GF-D8 (cell line): ENCODE measurements at places on chromosomes 2 and 18.

DNA sequence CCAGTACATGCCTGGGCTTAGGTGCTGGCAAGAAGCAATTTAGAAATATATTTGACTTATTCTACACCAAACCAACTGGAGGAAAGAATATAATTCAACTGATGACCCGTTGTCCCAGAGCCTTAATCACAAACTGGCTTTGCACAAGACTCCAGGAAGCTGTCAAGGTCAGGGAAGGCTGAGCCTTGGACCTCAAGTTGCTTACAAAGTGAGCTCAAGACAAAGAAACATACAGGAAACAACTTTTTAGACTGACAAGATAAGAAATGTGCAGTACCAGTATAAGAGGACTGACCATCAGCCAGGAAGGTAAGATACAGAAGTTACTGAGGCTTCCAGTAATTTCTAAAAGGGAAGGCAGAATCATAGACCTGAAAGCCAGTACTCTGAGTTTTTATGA, 35.0 kb upstream of the GPR55 start:
- DNase-seq: no peak

- no peak for DNase-seq
These were observed 216.5 kb downstream of the CDCA7 start for GRCh38 chr2:173571021-173571821.

DNA sequence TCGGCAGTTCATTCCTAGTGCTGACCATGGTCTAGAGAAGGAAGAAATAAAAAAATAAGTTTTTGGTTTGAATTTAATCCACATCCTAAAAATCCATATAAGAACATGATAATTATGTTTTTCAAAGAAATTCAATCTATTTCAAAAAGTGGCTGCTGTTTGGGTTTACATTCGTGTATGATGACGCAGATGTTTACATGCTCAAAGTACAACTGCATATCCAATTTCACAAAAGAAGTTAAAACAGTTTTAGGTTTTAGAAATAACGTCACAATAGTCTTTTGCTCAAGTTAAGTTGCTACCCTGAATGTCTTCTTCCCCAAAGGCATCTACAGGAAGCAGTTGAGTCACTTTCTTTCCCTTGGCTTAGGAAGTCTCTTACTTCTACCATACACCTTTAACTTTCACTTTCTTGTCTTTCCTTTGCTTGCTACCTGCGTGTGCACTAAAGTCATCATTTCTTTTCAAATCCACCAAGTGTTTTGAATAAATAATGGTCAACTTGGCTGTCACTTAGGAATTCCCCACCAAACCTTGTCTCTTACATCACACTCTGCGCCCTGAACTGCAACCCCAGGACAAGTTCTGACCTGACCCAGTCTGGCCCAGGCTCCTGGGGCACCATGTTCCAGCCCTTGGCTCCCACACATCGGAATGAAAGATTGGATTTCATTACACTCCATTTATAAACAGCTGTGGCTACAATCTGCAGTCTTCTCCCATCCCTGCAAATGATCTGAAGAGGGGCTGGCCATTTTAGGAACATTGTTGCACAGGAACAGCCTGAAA, 28.4 kb downstream of the FAM237A start:
- no peak for DNase-seq

- no peak for DNase-seq
These were observed 126.2 kb downstream of the CMPK2 start for GRCh38 chr2:6739547-6739946.

DNA sequence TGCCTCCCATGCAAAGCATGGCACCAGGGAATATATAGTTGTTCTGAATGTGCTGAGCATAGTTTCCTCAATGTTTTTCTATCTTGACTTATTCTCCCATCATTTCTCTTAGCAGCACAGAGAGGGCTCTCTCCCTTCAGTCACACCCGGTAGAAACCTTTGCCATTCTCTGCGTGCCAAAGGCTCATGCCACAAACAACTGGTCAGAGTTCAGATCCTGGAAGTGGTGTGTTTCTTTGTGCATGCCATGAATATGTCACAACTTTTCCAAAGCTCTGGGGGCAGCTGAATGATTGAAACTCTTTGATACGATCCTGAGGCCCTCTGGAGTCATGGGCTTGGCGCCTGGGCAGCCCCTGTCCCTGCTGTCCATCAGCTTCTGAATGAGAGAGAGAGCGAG, 28.0 kb upstream of the EDAR start:
- no peak for DNase-seq

- no peak for DNase-seq
These were observed 734.2 kb upstream of the SALL3 start for GRCh38 chr18:78245451-78245850.

DNA sequence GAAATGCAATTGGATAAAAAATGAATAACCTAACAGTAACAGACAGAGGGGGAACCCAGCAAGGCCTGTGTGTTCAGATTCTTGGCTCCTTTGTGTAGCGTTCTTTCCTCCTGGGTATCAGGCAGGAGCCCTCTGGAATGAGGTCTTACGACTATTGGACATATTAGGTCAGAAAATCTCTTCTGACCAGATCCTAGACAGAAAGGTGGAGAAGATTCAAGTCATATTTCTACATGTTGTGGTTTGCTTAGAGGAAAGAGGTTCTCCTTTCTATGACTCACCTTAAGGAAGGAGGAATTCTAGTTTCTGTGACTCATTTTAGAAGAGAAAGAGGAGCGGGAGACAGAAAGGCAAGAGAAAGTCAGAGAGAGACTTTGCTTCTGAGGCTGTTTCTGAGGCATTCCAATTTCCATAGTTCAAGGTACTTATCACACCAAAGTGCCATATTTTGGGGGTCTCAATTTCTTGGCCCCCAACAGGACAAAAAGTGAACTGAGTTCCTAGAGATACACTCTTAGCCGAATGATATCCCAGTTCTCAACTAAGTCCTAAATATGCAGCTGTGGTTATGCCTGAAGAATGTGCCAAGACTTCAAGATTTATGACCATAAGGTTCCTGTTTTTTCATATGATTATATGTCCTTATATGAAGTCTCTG, 618.6 kb downstream of the ZEB2 start:
- no peak for DNase-seq

DNA sequence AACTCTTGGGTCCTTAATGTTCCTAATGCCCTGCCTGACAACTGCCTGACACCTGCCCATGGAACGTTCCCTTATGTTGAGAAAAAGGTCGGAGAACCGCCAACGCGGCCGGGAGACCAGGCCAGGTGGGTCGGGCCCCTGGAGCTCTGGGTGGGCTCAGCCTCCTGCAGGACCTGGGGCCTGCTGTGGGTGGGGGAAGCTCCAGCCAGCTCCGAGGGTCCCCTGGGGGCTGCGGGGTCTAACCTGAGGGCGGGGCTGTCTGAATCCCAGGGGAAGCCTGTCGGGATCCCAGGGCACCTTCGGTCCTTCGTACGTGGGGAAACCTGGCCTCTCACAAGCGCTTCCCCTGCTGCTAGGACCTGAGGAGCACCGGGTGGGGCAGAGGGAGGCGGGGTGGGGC, 296.0 kb downstream of the NDUFA10 start:
- DNase-seq: no peak

GRCh38 chr18:46559946-46560670, 96.9 kb downstream of the LOXHD1 start:
- DNase-seq: no peak

- no peak for DNase-seq
These were observed 90.4 kb downstream of the SPTBN1 start for GRCh38 chr2:54546518-54546917.

- DNase-seq: no peak
These were observed 68.8 kb upstream of the SMAD7 start for GRCh38 chr18:49019446-49020045.

GRCh38 chr2:161115605-161116380, 44.4 kb upstream of the TANK start:
- DNase-seq: no peak

DNA sequence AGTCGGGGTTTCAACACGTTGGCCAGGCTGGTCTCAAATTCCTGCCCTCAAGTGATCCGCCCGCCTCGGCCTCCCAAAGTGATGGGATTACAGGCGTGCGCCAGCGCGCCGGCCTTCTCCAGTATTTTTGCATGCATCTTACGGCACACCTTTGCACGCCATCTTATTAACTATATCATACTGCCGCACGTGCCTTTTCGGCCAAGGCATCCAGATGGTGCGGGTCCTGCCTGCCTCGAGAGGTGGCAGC, 765 bp upstream of the ING5 start:
- DNase-seq: no peak

GRCh38 chr18:58315739-58316215, 271.8 kb downstream of the NEDD4L start:
- no peak for DNase-seq
